Activated CD8-positive, alpha-beta T cell treated with anti-CD3 and anti-CD28 coated beads, Interleukin-2, amount 10 ng/mL, durations not matched to agents 7 days and 5 days (primary cell): ENCODE measurements at places on chromosomes 7 and 10.
A peak's percentile ranks its signal among the peaks of the same experiment; 100 is the strongest.

GRCh38 chr7:127927348-127927696 is 103.9 kb downstream of the LRRC4 start:
- no peak for DNase-seq

DNA sequence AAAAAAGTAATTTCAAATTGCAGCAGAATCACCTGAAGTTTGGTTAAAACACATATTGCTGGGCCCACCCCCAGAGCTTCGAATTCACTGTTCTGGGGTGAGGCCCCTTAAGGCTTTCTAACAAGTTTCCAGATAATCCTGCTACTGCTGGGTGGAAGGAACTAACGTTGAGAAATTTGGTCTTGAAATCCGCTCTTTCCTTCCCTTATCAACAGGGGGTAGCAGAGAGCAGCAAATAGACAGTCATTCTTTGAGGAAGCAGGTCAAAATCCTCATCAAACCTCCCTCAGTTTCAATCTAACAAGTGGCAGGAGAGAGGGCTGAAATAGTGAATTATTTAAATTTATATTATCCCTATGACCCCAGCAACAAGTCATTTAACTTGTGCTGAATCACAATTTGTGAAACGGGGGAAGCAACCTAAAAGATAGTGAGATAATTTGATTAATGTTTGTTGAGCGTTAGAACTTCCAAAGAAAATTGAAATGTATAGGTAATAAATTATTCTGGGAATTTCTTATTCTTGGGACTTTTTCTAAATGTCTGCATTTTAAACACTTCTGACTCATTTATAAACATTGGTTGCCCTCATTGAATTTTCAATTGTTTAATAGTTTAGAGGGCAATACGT is 21.7 kb upstream of the MALSU1 start:
- DNase-seq, result peak; percentile 65

DNA sequence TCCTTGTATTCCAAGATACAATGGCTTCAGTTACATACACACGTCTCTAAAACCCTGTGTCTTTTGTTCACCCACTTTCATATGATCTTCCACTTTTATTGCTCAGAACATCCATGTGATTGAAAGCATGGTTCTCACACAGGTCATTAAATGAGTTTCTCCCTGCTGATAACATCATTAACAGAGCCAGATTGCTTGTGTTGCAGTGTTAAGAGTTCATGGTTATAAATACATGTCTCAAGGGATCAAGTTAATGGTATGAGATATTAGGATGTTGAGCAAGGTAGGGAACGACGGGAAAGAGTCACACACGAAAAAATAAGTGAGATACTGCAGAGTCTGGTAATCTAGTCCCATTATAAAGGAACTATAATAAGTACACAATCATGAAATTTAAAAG is 861.5 kb downstream of the SORCS1 start:
- no peak for DNase-seq

DNA sequence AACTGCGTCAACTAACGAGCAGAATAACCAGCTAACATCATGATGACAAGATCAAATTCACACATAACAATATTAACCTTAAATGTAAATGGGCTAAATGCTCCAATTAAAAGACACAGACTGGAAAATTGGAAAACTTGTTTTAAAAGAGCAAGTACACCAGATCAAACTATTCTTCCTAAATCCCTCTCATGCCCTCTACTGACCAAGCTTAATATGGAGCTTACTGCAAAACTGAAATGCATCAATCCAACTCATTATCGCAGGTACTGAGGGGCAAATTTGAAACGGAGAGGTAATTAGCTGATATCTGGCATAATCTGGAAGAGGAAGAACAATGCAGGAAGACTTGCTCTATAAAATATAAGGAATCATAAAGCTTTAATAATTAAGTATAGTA is 1223.8 kb downstream of the NXPH1 start:
- DNase-seq, result no peak

GRCh38 chr7:3094701-3095445 is 51.2 kb upstream of the CARD11 start:
- DNase-seq, result peak; percentile 69

GRCh38 chr10:22599048-22599561 is 115.3 kb downstream of the PIP4K2A start:
- no peak for DNase-seq

DNA sequence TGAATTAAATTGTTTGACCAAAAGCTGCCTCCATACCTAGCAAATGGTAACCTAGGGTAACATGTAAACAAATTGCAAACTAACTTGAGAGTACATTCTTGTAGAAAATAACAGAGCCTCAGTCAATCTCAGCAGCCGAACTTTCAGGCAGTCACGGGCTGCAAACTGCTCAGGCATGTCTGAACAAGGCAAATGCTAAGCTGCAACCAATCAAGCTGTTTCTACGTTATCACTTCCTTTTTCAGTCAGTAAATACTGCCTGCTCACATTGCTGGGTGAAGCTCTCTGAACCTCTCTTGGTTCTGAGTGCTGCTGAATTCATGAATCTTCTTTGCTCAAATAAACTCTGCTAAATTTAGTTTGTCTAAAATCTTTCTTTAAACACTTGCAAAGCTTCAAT is 1212.4 kb downstream of the SORCS1 start:
- DNase-seq, result no peak

DNA sequence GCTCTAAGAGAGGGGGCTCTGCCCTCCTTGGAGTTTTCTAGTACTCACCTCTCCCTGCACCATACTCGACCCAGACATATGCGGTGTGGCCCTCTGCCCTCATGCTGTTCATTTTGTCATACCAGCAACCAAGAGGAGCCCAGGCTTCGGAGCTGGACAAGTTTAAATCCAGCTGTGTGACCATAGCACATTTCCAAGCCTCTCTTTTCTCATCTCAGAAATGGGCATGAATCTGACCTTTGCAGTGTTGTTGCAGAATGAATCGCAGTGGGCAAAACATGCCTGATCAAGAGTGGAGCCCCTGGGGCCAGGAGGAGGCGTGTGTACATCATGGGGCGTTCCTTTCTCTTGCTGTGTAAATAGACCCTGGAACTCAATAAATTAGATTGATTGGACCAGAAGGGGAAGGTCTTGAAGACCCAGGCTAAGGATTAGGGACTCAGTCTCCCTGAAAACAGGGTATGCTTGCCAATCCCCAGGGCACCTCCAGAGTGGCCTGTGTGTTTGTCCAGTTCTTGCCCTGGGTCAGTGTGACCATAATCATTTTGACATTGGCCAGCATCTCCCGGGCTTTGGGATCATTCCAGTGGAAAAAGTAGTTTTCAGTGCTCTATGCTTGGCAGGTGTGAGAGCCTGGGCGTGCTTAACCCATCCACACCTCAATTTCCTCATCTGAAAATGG is 59.6 kb downstream of the ZMIZ1 start:
- no peak for DNase-seq

DNA sequence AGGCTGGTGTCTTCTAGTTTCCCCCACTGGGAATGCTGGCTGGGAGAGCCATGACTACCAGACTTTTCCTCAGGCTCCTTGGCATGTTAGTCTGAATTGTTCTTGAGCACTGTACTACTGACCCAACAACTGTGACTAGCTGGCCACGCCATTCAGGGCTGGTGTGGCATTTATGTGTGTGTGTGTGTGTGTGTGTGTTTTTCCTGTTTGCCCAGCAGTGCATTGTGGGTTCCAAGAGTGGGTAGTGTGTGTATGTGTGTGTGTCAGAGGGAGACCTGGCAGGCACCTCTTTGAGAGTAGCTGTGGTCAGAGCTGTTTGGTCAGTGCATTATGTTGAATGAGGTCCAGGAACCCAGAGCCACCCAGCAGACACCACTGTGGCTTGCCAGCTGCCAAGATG is 9.2 kb downstream of the PCBD1 start:
- DNase-seq, result no peak

DNA sequence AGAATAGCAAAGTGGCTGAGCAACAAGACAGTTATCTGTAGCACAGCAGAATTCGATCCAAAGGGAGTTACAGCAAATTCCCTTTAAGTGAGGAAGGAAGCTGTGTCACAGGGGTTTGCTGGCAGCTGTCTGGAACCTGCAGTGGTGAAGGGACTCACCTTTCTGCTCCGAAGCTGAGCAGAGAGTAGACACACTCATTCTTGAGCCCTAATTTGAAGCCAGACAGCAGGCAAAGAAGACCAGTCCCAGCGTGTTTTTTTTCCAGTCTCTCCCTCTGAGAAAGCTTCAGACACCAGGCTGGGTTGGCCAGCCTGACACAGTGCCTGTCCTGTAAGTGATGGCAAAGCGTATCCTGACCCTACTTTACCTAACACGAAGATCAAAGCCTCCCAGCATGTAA is 210.7 kb downstream of the TRIL start:
- no peak for DNase-seq

DNA sequence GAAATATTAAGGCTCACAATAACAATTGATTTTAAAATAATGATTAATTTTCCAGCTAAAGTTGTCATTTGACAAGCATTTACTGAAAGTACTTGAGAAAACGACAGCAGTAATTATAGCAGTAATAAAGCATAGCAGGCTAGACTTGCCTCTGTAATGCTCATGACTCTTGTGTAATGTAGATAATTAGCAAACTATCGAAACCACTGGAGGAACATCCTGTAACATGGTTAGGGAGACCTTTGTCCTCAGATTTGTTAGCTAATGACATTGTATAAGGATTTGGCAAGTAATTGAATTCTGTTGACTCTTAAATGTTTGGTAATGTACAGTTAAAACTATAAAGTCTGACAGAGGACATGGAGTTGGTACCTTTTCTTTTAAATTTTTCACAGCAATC is 24.8 kb downstream of the ARL4A start:
- no peak for DNase-seq

DNA sequence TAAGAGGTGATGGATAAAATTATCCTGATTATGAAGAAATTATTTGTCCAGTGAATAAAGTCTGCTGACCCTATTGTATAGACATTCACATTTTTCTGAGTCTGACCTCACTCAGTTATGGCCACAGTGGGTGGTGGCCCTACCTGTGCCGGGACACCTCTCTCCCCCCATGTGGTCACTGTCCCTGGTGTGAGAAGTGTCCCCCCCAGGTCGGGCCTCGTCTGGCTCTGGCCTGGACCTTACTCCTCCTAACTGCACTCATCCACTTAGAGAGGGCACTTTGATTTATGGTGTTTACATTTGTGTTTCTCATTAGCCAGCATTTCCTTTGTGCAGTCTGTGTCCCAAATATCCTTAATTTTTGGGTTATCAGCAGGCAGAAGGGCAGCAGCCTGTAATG is 59.6 kb upstream of the ZNF32 start:
- DNase-seq, result no peak

GRCh38 chr10:116737627-116738327 is 4.6 kb downstream of the HSPA12A start:
- DNase-seq, result no peak
